Activated naive CD4-positive, alpha-beta T cell treated with anti-CD3 and anti-CD28 coated beads, Interleukin-2, amount 50 U/mL, for 72 hours (primary cell): ENCODE measurements at places on chromosomes 3 and 15.

DNA sequence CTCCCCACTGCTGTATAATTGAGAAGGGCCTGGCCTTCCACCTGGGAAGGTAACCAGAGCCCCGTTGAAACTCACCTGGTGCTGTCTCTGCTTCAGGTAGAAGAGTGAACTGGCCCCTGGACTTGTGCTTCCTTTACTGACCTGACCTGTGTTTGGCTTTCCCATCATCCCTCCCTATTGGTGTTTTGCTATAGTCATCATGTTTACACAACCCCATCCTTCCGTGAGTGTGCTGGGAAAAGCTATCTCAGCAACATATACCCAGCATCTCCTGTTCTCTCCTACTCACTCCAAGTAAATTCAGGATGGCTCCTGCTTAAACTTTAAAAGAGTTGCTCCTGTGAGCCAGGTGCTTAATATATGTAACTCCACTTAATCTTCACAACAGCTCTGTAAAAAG is 77.2 kb upstream of the TSC22D2 start:
- no peak for DNase-seq

- no peak for DNase-seq
These were observed 271.5 kb downstream of the TUSC7 start for GRCh38 chr3:116981089-116981488.

DNA sequence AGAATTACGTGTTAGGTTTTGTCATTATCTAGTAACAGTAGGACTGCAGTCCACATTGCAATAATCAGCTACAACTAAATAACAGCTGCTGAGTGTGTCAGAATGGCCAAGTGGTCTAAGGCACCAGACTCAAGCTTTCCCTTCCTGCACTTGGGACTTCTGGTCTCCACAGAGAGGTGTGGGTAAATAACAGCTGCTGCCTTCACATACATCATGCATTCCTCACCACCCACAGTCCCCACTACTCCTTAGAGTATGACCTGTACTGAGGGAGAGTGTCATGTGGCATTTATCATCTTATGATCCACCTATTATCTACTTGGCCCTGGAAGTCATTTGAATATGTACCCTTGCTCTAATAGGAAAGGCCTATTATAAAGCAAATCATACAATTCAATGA is 22.2 kb upstream of the ZMAT3 start:
- no peak for DNase-seq

GRCh38 chr3:111595232-111595631 is at the start of gene ZBED2:
Gene ZBED2, minus strand, starts transcription at chr3:111595346. Its CDS starts 1,145 bp downstream, at chr3:111594201.
- DNase-seq, result no peak

- no peak for DNase-seq
These were observed 1.8 kb upstream of the IGF1R start for GRCh38 chr15:98646546-98647025.
